ENCODE measurements at places on chromosomes 11 and 22.

DNA sequence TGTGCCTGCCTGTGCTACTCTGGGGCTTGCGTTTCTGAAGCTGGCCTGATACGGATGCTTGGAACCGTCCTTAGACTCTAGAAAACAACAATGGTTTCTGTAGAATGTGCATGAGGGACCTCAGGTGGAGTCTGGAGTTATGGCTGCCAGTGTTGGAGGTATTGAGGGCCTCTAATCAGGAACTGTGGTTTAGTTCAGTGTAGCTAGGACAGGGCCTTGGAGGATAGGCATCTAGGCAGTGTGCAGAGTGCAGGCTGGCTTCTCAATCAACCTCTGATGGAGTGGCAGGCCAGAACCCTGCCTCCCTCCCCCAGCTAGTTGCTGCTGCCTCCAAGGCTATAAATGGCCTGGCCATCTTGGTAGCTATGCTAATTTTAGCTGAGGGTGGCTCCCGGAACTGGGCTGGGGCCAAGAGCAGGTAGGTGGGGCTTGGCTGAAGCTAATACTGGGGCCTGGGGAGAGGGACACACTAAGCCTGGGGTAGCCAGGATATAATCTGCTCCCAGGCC, 4.0 kb downstream of the STIM1 start:
- DNase-seq = no peak

GRCh38 chr11:2588809-2589537, 110.8 kb downstream of the KCNQ1OT1 start:
- no peak for DNase-seq

GRCh38 chr11:131111775-131112174, 195.5 kb upstream of the SNX19 start:
- DNase-seq = no peak

DNA sequence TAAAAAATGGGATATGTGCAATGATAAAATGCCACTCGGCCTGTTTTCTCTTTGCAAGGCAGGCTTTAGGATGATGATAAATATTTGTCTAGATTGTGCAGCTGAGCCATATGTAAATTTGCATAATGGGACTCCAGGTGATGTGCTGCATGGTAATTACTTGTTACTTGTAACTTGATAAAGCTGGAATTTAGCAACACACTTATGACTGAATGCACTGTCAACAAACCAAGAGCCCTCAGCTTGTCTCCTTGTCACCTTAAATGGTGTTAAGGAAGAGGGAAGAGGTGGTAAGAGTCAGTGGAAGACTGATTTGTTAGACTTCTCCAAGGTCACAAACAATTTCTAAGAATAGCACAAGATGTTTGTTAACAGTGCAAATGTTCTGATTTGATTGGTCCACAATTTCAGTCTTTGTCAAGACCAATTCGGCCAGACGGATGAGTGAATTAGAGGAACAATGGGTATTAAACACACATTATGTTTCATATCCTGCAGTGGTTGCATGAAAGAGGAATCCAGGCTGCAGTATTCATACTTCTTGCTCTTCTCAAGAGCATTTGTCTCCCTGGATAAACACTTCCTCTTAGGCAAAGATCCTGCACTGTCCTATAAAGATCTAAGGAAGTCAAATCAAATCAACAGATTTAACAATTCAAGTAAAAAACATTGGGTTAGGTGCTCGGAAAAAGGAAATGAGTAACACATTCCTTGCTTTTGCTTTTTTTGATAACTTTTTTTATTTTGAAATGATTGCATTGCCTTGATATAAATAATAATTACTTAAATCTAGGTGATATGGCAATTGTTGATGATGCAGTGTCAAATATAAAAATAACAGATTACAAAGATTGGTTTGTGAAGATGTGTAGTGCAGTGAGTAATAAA, 448.3 kb upstream of the DDI1 start:
- DNase-seq = no peak

DNA sequence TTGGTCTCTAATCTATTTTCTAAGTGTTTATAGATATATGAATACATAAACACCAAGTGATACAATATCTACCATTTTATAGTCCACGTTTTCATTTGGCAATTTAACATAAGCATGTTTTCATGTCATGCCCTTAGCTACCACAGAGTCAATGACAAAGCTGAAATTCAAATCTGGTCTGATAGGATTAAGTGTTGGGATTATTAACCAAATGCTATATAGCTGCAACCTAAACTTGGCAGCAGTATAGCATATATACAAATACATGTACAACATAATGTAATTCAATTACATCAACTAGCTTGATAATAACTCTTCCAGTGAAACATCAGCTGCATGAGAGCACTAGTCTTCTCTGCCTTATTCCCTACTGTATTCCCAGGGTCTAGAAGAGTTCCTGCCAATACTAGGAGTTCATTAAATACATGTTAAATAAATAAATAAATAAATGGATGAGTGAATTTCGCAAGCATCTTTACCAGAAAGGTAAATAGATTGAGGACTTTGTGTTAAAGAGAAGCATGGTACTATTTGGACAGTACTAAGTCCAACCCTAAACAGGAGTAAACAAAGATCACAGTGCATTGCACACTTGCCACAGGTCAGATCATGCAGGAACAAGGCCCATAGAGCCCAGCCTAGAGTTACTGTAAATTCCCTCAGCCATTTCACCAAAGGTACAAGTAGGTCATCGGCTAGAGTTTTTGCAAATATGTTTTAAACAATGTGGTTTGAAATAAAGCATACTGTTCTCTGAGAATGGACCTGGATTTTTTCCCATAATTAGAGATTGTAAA, 12.8 kb downstream of the SAA4 start:
- DNase-seq = no peak

- DNase-seq = no peak
Observed at GRCh38 chr11:69337211-69337721, 43.3 kb downstream of the MYEOV start.

- DNase-seq = no peak
Observed at GRCh38 chr22:48572951-48573350, 1254.7 kb downstream of the BRD1 start.

- no peak for DNase-seq
Observed at GRCh38 chr22:21865041-21865440, 2.4 kb downstream of the MAPK1 start.

DNA sequence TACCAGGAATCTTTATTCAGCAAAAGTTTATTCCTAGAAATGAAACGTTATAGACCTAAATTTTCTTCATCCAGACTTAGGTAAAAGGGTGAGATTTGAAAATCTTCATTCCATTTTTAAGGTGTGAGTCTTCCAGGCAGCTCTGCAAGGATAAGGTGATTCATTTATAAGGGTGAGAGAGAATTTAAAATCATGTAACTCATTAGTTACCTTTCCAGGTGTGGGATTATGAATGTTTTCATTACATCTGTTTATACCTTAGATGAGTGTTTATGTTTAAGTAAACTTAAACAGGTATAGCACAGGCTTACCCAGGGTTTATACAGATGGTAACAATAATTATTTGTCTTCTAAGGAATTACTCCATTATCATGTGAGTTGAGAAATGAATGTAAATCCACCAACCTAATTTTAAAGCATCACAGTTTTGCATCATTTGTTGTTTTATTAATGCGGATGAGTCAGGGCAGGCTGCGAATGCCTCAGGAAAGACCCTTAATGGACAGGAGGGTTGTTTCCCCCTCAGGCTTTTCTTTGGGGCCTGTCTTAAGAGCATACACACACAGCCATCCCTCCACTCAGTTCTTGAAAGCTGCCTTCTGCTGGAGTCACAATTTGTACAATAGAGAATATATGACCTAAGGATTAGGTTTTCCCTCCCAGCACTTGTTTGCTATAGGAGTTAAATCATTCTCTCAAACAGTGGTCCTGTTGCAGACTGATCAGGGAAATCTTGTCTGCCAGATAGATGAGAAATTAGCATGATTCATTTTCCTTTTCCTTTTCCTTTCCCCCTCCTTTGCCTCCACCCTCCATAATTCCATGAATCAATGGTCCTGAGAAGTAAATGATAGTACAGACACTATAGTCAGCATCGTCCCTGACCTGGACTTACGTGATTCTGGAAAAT, 3.0 kb downstream of the PRSS23 start:
- DNase-seq = no peak

DNA sequence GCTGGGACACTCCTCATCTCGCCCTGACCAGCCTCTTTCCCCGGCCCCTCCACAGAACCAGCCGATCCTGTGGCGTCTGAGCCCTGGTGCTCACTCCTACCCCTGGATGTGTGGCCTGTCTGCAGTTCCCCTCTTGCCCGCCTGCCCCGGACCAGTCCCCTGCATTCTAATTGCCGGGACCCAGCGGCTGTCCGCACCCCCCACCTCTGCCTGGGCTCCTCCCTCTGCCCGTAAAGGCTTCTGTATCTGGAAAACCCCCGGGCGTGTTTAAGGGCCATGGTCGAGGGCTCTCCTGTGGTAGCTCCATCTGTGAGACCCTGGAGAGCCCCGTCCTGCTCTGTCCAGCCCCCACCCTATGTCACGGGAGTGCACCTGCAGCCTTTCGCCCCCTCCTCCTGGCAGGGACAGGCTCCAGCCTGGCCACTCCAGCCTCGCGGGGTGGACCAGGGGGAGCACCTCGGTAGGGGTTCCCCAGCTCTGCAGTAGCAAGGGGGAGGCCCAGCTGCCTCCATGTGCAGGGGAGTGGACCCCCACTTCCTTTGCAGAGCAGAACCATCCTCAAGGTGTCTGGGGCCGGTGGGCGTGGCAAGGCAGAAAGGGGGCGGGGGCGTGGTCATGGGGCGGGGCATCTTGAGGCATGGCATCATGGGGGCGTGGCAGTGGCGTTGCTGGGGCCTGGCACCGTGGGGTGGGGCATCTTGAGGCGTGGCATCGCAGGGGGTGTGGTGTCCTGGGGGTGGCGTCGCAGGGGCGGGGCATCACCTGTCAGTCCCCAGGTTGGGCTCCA, 430.4 kb downstream of the TBC1D22A start:
- DNase-seq = no peak

DNA sequence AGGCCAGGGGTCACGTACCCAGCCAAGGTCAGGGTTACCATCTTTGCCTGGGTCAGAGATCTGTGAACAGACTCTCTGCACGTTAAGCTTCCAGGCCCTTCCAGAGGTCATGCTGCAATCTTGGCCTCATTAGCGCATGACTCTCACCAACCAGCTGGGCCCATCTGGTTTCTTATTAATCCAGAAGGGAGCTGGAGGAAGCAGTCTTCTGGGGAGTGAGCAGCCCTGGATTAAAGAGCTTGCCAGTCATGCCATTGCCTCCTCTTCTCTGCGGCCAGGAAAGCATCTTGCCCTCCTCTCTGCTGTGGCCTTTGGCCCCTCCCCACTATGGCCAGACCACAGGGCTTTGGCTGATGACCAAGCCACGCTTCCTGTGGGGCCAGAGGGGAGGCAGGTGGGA, 57.4 kb downstream of the CHST1 start:
- no peak for DNase-seq

DNA sequence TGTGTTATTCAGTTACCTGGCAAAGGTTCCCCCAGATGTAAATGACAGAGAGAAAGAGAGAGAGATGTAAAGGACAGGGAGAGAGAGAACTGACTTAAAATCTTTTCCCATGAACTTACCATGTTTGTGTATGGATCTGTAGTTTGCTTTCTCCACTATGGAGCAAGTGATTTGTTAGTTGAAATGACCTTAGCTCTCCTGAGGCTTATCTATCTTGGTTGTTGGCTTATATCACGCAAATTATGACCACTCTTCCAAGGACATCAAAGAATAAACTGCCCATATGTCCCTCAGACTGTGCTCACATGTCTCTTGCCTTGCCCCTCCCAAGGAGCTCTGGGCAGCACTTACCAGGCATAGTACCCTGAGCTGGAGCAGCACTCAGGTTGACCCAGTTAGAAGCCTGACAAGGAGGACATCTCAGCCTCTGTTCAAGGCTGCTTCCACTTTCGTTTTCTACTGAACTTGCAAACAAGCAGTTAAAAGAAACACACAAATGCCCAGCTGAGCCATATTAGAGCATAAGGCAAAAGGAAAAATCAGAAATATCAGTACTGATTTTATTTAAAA, 95.3 kb upstream of the RCN1 start:
- DNase-seq = no peak

GRCh38 chr22:37279331-37280181, 2.8 kb upstream of the CYTH4 start:
- no peak for DNase-seq

DNA sequence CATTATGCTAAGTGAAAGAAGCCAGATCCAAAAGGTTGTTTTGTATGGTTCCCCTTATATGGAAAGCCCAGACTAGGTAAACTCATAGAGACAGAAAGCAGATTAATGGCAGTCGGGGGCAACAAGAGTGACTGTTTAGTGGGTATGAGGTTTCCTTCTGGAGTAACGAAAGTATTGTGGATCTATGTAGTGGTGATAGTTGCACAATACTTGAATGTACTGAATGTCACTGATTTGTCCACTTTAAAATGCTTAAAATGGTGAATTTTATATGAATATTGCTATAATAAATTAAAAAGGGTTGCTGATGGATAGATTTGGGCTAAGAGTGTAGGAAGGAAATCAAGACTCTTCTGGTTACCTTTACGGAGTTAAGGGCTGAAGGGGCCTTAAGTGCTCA, 10.0 kb upstream of the SGSM1 start:
- no peak for DNase-seq

DNA sequence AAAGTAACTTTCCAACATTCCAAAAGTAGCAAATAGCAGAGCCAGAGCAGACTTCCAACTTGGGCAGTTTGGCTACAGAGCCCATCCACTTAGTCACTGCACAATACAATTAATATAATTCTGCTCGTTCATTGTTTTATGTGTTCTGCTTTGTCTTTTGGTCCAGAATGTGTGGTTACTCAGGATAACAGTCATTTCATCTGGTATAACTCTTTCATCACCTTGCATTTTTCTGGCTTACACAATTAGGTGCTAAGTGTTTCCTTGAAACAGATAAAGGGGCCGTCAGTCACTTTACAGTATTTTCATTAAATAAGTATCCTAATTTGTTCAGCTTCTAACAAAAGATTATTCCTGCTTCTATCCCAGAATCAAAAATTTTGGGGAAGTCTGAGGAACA, 87.2 kb downstream of the LARGE2 start:
- no peak for DNase-seq

- no peak for DNase-seq
Observed at GRCh38 chr11:76194872-76195668, 11.2 kb downstream of the WNT11 start.

DNA sequence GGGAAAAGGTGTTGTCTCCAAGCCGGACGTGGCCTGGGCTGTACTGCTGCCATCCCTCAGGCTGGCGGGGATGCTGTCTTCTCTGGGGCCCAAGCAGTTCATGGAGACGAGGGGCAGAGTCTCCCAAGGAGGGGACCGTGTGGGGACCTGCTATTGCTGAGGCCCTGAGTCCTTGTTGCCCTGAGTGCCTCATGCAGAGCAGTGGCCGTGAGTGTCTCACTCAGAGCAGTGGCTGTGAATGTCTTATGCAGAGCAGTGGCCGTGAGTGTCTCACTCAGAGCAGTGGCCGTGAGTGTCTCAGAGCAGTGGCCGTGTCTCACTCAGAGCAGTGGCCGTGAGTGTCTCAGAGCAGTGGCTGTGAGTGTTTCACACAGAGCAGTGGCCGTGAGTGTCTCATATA, 54.7 kb downstream of the GRAMD4 start:
- DNase-seq = no peak

DNA sequence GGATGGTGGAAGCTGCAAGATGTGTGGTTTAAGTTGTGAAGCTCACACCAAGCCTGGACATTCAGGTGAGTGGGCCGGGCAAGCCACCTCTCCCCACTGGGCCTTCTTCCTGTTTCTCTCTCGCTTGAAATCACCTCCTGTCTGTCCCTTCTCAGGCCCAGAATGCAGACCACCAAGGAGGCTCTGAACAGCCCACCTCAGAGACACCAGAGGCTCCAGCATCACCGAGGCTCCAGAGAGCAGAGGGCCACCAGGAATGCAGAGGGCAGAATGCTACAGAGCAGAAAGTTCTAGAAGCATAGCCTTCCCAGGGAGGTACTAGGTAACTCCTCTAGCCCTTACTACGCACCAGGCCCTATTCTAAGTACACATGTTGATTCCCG, 14.8 kb upstream of the IL2RB start:
- DNase-seq = no peak

GRCh38 chr22:26753125-26753862, 95.9 kb downstream of the MIAT start:
- no peak for DNase-seq

Measured in hippocampal formation (tissue), 2 donors.